ENCODE measurements at places on chromosomes 5 and 9. TPM values are rescaled to one million over a fixed set of nuclear protein-coding genes. Genes with fewer than 3 reads are reported as not detected.

The RASGRF2 gene
- 8.2 TPM for total RNA-seq

The CLTA gene
- 123 TPM for total RNA-seq

The NR2F1 gene
- not detected for total RNA-seq

GRCh38 chr5:168123631-168124528 lies 167.6 kb upstream of the WWC1 start:
- H3K36me3 ChIP-seq = no peaks in the 10 kb centered on the region
- peaks cover 28% of the 10 kb centered on the region for H3K4me1 ChIP-seq
- H3K4me3 ChIP-seq = no peak overlapping the region
- no peak for DNase-seq

GRCh38 chr5:156310115-156310514 lies 16.8 kb upstream of the SGCD start:
- H3K4me1 ChIP-seq = no peaks in the 10 kb centered on the region
- DNase-seq = no peak
- H3K36me3 ChIP-seq = no peaks in the 10 kb centered on the region
- peaks cover 3% of the 10 kb centered on the region for H3K27me3 ChIP-seq

- H3K27me3 ChIP-seq = peaks cover 3% of the 10 kb centered on the region
- no peak for DNase-seq
- no peaks in the 10 kb centered on the region for H3K4me1 ChIP-seq
- H3K27ac ChIP-seq = no peak overlapping the region
These were observed 472.0 kb downstream of the ACTL7B start for GRCh38 chr9:108383796-108384195.

Measured in activated CD4-positive, alpha-beta T cell treated with anti-CD3 and anti-CD28 coated beads for 36 hours (primary cell).